ENCODE measurements at places on chromosomes 3 and 15.

DNA sequence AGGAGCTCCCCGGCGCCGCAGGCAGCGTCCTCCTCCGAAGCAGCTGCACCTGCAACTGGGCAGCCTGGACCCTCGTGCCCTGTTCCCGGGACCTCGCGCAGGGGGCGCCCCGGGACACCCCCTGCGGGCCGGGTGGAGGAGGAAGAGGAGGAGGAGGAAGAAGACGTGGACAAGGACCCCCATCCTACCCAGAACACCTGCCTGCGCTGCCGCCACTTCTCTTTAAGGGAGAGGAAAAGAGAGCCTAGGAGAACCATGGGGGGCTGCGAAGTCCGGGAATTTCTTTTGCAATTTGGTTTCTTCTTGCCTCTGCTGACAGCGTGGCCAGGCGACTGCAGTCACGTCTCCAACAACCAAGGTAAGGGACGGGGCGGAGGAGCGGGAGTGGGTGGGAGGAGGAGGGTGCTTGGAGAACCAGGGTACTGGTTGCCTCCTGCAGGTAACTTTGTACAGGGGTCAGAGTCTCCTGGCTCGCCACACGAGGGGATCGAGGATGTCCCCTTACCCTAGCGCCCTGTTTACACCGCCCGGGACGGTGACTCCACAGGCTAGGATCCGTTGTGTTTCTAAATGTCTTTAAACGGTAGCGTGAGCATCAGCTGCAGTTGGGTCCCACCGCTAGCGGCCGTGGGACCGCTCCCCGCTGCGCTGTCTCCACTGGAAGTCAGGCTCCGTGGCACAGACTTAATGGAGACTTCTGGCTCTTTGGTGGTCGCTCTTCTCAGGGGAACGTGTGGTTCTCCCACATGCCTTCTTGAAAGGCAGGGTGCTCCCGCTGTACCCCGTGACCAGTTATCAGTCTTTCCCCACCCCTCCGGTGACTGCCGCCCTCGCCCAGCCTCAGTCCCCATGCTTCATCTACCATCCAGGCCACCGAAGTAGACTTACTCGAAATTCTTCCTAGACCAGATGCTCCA, 515 bp downstream of the EPHA6 start:
- DNase-seq = no peak

GRCh38 chr15:65087411-65087810, 10.9 kb downstream of the KBTBD13 start:
- no peak for DNase-seq

DNA sequence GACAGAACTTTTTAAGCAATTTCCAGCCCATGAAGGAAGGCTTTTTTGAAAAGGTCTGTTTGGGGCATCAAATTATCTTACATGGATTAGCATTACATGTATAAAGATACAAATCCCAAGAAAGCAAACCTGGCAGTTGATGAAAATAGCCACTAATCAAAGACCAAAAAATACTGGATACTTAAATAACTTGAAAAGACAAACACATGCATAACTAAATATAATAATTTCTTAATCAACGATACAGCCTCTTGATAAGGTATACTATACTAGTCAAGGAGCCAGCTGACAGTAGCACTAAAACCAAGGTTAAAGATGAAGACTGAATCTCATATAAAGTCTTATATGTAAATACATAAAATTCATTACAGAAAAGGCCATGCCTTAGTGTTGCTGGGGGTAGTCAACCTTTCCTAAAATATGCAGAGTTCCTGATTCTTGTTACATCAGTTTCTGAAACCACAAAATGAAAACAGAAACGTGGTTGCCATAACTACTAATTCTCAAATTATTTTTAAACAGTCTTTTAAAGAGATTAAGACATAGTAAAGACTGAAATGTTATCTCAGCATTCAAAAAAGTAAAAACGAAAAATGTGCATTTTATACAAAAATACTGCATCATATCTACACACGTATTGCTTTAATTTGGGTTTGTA, 2.0 kb downstream of the ANKRD28 start:
- DNase-seq = peak; percentile 63

GRCh38 chr3:141407825-141408224, 39.5 kb downstream of the ZBTB38 start:
- no peak for DNase-seq

- no peak for DNase-seq
Measured at GRCh38 chr15:45091161-45091560, 22.8 kb downstream of the DUOX2 start.

DNA sequence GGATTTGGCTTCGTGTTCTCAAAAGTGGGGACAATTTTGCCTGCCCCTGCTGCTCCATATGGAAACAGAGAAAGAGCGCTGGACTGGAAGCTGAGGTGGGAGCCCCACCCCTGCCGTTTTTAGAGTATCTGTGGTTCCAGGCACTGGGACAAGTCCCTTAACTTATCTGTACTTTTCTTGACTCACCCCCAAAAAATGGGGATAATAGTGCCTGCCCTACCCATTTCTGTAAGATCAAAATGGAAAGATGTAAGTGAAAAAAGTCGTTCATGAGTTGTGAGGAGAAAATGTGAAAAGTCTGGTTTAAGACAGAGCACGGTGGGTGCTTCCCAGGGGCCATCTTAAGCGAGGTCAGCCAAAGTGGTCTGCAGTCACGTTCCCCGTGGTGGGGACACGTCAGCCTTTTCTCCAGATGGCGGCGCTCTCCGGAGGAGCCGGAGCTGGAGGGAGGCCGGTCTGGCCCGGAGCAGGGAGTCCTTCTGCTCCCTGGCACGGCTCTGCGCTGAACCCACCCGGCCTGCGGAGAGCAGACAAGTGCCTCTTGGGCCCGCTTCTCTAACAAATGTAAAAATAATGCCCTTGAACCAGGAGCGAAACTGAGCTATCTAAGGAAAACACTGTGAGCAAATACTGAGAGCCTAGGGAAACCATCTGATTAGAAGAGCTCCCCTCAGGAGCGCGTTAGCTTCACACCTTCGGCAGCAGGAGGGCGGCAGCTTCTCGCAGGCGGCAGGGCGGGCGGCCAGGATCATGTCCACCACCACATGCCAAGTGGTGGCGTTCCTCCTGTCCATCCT, at the start of gene CLDN18:
Gene CLDN18, plus strand, starts transcription at position 690 of the 797 bp plus-strand sequence. Its CDS starts 61 bp downstream, at position 751.
- DNase-seq = no peak

DNA sequence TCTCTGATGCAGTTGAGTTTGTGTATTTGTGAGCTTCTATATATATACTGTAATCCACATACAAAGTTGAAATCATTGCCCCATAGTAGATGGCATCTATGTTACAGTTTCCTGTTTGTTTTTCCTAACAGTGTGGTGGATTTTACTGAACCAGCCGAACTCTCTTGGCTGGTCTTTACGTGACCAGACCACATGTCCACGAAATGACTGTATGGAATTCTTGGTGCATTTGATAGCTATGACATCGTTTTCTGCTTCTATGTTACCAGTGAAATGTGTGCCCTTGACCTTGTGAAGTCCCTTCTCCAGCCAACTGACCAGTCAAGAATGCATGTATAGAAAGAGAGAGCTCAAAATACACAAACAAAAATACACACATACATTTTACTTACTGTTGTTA, 1.8 kb downstream of the KCNMB2 start:
- DNase-seq = no peak

DNA sequence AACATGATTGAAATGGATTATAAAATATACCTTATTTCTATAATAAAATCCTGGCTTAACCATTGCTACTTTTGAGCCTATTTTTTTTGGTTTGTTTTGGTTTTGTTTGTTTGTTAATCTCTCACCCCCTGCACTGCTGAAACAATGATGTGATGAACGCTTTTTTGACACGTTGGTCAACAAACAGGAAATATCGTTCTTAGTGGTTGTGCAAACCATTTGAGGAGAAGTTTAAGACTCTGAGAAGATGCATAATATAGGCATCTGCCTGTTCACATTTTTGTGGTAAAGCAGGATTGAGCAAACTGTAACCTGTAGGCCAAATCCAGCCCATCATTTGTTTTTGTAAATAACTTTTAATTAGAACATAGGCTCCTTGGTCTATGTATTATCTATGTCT, 75.5 kb upstream of the MDFIC2 start:
- no peak for DNase-seq

DNA sequence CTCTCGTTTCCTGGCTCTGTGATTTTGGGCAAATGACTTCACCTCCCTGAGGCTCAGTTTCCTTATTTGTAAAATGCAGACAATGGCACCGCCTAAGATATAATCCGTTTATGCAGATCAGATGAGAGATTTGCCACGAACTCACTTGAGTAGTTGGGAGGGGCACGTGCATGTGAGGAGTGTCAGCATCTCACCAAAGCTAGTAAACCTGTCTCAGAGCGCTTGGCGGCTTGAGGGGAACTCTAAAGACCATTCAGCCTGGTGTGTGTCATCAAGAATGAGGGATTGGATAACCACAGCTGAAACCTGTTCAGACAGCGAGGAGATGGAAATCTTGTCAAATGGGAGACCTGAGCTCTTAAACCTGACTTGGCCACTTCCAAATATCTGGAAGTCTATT, 48.7 kb downstream of the BDH1 start:
- no peak for DNase-seq

DNA sequence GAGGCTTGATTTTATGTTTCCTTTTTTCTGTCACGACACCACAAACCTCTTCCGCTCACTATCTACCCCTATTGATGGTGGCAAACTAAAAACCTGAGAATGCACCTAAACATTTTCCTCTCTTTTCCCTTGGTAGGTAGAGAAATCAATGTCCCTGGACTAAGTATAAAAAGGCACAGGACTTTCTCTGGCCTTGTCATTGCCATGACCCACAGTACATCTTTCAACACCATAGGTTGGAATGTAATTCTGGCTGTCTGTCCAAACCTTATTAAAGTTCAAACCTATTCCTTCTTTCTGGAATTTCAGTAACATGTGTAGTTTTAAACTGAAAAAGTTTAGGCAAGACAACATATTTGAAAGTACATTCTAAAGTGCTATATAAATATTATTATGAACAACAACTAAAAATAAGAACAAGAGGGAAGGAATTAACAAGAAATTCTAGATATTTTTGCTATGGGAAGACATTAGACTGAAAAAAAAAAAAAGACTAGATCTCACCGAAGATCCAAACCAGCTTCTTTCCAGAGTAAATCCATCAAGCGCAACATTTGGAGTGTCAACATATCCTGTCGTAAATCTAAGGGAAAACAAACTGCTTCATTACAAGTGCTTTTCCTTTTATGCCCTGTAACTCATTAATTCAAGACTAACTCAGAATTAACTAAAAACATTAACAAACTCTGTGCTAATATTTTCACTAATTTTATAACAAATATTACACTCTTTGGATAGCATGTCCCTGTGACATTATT, 73.1 kb downstream of the FAIM start:
- no peak for DNase-seq

GRCh38 chr3:118208642-118209041, 826.0 kb downstream of the IGSF11 start:
- DNase-seq = no peak

- no peak for DNase-seq
Measured at GRCh38 chr3:193942516-193943055, 193.4 kb upstream of the HES1 start.

GRCh38 chr3:55796533-55796932, 309.4 kb upstream of the WNT5A start:
- no peak for DNase-seq

GRCh38 chr3:130960139-130960795, 66.4 kb downstream of the ASTE1 start:
- DNase-seq = no peak

DNA sequence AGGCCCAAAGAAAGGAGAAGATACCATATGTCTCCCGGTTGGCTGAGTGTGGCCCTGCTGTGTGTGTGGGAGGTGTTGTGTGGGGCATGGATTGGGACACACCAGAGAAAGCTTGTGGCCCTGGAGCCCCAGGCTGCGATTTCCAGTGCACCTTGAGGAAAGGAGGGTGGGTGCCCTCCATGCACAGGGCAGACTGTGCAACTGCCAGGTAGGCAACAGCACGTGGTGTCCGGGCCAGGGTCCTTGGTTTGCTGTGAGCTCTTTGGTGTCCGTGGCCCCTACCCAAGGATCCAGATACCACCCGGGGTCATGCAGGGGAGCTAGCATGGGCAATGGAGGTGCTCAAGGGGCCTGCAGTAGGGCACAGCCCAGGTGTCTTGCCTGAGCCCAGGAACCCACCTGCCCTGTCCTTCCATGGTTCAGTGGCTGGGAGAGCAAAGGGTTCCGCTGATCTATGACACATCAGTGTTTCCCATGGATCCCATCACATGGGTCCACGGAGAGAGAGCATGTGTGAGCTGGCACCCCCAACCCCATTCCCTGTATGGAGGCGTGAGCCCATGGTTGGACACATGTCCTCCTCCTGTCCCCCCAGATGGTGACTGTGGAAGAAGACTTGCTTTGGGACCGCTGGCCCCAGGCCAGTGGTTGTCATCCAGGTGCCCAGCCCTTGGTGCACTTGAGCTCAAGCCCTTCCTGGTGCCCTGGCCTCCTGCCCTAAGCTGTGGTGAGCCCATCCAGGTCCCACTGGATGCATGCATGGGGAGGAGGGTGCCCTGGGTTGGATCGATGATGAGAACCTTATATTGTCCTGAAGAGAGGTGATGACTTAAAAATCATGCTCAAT, 223.4 kb downstream of the SNRPN start:
- DNase-seq = no peak

DNA sequence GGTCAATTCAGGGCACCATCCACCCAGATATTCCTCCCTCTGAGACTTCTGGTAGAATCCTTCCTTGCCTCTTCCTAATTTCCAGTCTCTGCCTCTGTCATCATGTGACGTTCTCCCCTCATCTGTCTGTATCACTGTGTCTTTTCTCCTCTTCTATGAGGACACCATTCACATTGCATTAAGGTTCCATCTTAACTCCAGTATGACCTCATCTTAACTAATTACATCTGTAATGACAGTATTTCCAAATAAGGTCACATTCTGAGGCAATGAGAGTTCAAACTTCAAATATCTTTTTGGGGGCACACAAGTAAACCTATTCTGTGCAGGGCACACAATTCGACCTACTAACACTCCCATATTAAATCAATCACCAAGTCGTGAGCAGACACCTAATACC, 169.7 kb downstream of the FHIT start:
- DNase-seq = no peak

- DNase-seq = peak; percentile 92
Measured at GRCh38 chr15:73697033-73697467, 12.9 kb downstream of the CD276 start.
